Astrocyte of the spinal cord (primary cell): ENCODE measurements at places on chromosomes 6 and 20.

DNA sequence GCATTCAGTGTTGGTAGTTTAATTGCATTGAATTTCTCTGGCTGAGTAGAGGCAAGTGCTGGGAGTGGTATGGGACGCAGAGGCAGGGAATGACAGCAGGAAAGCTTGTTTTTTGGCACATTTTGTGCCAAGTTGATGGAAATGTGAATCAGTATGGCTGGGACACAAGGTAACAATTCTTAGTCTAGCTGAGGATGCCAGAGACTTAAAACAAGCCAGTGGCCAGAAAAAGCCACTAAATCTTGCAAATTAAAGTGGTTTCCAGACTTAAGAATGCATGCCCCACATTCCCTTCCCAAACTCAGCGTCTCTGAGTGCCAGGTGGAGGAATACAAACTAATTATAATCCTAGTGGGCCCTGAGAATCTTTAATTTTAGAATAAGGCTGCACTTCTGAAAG is 35.9 kb downstream of the PPARD start:
- no peak for DNase-seq

DNA sequence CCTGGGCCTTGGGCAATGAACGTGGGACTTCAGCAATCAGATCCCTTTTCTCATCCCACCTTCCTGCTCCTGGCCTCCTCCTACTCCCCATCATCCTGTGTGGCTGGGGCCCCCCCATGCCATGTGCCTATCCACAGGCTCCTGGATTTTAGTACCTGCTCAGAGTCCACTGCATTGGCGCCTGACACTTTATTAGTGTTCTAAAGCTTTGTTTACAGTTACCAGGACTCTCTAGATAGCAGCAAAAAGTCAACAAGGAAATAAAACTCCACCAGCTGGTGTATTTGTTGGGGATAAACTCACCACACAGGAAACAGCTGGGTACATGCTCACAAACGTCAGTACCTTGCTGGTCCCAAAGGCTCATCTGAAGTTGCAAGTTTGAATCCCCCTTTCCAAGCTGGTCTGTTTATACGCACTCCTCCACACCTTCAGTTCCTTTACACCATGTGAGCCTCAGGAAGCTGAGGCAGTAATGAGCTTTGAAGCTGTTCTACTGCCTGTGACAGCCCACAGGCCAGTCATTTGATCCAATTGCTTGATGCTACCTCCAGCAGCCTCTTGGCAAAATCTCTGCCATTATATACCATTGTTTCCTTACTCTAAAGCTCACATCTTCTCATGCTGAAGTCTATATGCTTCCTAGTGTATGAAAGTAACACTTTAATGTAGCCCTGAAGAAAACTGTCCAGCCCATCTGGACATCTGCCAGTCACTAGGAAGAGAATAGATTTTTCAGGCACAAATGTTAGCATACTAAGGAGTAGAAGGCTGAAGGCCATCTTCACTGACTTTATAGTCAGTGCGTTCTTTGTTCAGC is 76.6 kb downstream of the ANKEF1 start:
- no peak for DNase-seq

GRCh38 chr6:122042960-122043735 is 356.3 kb upstream of the HSF2 start:
- DNase-seq, result peak; percentile 20

- no peak for DNase-seq
These were observed 528.5 kb upstream of the BTBD3 start for GRCh38 chr20:11389186-11389585.

GRCh38 chr6:32941214-32941768 is 463 bp upstream of the HLA-DMB start:
- DNase-seq, result no peak

DNA sequence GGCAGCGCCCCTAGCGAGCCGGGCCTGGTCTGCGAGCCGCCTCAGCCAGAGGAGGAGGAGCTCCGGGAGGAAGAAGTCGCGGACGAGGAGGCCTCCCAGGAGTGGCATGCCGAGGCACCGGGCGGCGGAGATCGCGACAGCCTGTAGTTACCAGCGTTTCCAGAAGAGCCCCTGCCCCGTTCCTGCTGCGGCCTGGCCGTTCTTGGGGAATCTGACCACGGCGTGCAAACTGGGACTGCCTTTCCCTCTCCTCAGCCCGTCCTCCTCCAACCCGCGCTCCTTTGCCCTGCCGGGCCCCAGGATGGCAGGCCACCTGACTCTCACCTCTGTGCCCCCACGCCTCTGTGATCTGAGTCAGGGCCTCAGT is 802 bp downstream of the HDGFL1 start:
- DNase-seq, result no peak

GRCh38 chr6:37572334-37572733 is 72.6 kb upstream of the CCDC167 start:
- no peak for DNase-seq

- DNase-seq, result no peak
These were observed 19.7 kb upstream of the GSTA4 start for GRCh38 chr6:53014744-53015143.

GRCh38 chr6:105384004-105384403 is 18.9 kb downstream of the PREP start:
- DNase-seq, result no peak

GRCh38 chr20:4135385-4136077 is 120.2 kb upstream of the RNF24 start:
- DNase-seq, result peak; percentile 98

- peak; percentile 77 for DNase-seq
These were observed 130.6 kb upstream of the C6orf118 start for GRCh38 chr6:165439928-165440554.
